ENCODE measurements at places on chromosomes 4 and X.

DNA sequence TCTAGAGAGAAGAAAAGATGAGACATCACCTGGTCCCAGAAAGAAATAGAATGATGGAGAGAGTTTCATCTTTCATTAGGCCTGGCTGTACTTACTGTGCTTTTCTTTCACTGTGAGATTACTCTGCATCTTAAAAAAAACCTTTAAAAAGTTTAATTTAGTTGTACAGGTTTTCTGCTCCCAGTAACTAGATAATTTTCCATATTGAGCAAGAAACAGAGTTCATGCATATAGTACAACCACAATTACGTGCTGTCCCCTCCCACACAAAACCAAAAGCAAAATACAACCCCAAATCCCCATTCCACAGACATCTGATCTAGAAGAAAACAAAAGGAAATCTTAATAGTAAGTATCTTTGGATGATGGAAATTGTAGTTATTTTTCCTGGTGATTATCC, 371.2 kb downstream of the SH2D1A start:
- no peak for DNase-seq

GRCh38 chrX:10397349-10397748, 223.0 kb downstream of the MID1 start:
- no peak for DNase-seq

DNA sequence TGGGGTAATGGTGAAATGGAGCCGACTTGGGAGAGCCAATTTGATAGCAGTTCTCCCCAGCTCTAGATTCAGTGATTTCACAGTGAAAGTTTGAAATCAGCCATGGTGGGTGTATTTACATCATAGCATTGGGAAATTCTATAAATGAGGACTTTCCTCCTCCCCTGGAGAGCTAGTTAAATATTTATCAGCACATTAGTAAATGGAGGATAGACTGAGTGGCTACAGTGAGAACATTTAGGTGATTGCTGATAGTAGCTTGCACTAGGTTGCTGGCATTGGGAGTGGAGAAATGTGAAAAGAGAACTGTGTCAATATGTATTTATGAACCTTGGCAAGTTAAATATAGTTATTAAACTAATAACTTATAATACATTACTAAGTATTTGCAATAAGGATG, 347.3 kb downstream of the CCSER1 start:
- no peak for DNase-seq

DNA sequence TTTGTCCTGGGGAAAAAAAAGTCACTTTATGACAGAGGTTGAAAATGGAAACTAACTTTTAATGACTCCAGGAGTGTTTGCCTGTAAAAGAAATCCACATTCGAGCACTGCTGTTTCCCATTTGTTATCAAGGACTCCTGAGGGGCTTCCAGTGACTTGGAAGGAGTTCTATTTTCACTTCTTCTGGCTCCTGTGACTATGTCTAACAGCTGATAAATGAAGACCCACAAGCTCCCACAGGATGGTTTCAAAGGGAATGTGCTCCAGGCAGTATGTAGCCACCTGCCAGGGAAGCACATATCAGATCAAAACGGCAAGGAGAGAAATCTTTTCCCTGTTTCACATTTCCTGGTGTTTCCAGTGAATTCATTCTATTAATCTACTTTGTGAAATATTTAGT, 159.8 kb upstream of the FAM241A start:
- no peak for DNase-seq

DNA sequence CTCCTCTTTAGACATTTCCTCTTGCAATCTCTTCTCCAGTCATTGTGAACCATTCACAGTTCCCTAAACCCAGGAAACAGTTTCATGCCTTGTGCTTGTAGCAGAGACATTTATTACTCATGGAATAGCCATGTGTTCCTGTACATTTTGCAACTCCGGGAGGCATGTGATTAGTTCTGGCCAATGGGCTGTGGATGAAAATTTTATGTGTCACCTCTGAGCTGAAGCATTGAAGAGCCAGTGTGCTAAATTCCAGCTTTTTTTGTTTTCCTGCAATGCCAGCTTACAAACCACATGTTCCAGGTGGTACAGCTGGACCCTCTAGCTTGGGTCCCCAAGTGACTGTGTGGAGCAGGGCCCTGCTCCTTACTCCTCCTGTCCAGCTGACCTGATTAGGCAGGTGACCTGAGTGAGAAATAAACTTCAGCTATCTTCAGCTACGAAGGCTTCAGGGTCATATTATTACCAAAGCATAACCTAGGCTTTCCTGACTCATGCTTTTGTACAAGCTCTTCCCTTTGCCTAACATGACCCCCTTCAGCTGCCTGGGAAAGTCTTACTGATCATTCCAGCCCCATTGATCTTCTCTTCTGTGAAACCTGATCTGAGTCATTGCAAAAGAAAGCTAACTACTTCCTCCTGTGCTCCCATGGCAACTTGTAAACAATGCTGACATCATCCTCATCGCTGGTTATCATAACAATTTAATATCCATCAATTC, 200.4 kb downstream of the PTTG2 start:
- peak; percentile 18 for DNase-seq

GRCh38 chrX:87272491-87272890, 245.1 kb upstream of the KLHL4 start:
- DNase-seq: no peak

GRCh38 chr4:52370576-52370975, 288.5 kb downstream of the USP46 start:
- no peak for DNase-seq

DNA sequence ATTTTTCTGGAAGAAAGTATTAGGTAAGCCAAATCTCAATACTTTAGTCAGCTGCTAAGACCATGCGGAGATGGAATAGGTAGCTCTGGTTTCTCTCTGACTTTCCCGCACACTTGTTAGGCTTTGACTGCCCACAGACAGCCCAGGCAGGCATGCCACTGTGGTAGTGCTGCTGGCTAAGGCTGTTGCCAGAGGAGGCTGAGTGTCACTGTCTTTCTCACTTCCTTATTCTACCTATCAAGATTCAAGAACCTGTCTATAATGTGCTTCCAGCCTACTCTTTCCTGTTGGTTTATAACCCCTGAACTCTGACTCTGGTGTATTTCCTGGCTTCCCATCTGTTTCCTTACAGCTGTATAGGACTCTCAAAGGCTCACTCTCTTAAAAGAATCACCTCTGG, 81.8 kb upstream of the TRPC5 start:
- no peak for DNase-seq

GRCh38 chr4:128305942-128306341, 18.3 kb upstream of the PGRMC2 start:
- no peak for DNase-seq

DNA sequence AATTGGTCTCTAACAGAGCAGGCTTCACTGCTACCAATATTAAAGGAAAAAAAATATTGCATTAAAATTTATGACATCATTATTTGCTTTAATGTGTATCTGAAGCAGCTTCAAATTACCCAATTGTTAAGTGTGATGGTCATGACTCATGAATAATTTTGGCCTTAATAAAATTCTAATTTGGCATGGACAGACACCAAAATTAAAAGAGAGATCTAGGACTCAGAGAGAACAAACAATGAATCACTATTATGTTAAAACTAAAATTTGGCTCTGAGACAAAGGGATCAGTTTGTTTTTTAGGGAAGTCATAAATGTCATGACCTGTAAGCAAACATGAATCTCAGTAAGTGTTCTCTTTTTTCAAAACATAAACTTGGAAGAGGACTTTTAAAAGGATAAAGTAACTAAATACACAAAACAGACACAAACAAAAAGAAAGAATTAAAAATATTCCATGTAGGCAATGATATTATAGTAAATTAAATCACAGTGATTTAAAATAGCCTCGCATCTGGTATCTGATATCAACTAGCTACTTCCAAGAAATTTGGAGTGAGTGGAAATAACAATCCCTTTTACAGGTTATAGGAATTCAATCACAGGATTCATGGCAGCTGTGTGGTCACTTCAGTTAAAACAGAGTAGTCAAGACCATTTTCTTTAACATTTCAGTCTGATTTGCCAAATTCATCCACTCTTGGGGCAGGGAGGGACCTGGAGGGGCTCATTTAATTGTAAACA, 11.6 kb downstream of the VEGFC start:
- no peak for DNase-seq

DNA sequence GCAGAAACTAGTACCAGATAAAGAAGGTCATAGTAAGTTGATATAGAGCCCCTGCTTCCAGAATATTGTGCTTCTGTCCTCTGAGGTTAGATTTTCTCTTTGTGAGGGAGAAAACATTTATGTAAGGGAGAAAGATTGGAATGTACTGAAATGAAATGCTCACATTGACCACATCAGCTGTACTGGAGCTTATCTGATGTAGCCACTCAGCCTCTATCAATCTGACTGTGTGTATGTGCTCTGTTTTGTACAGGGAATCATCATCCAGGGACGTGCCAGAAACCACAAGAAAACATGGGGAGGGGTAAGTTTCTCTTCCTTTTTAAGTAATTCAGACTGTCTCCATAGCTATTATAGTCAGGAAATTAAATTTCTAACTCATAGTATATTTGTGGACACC, 56.8 kb downstream of the PRRG1 start:
- DNase-seq: no peak

Measured in stimulated activated CD4-positive, alpha-beta T cell treated with anti-CD3 and anti-CD28 coated beads, TNF-alpha, amount 100 ng/mL, for 1 hour (primary cell).